ENCODE measurements at places on chromosomes 13 and 19.

- no peak for DNase-seq
Measured at GRCh38 chr19:4660181-4660791, 9.9 kb downstream of the MYDGF start.

- no peak for DNase-seq
Measured at GRCh38 chr13:19179916-19180315, 1.7 kb downstream of the TUBA3C start.

- DNase-seq = no peak
Measured at GRCh38 chr19:41955521-41955920, 3.6 kb downstream of the RABAC1 start.

- no peak for DNase-seq
Measured at GRCh38 chr13:99014522-99014921, 36.7 kb upstream of the DOCK9 start.

GRCh38 chr13:50635504-50635903 is 208.0 kb downstream of the DLEU7 start:
- DNase-seq = peak; percentile 5

- no peak for DNase-seq
Measured at GRCh38 chr19:19057720-19058119, 6.1 kb upstream of the SLC25A42 start.

DNA sequence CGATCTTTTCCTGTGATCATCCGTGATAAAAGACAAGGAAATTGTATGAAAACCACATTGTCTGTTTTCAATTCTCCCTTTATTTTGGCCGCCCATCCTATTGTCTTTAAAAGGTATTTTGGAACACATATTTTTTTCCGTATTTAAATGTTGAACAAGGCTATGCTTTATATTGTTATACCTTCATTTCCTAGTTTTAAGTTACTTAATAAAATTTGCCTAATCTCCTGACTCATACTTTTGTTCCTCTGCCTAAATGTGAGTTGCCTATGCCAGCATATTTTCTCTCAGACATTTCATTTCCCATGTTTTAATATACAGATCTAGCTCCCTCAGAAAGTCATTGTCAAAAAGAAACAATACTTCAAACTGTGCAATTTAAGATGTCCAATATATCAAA is 104.2 kb downstream of the SLITRK6 start:
- no peak for DNase-seq

DNA sequence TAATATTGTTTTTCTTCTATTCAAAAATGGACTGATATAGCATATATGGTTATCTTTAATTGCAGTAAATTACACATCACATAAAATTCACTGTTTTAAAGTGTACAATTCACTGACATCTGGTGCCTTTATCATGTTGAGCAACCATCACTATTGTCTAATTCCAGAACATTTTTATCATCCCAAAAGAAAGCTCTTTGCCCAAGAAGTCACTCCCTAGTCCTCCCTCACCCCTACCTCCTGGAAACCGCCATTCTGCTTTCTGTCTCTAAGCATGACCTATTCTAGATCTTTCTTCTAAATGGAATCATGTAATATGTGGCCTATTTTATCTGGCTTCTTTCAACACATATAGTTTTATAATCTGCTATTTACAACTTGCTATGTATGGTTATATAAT is 525.6 kb downstream of the DCT start:
- DNase-seq = no peak

DNA sequence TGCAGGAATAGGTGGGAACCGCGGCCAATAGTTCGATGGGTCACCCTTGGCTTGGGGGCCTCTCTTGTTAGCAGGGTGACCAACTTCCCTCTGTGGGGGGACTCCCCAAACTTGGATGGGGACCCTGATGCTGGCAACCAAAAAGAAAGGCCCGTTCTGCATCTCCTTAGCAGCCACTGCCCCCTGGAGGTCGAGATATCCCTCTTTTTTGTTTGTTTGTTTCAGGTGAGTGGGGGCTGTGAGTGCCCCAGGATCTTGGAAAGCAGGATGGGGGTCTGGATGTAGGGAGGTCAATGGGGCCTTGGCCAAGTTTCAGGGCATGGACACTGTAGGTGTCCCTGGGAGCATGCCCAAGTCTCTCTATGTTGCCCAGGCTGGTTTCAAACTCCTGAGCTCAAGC is 7.7 kb upstream of the CRTC1 start:
- DNase-seq = no peak

DNA sequence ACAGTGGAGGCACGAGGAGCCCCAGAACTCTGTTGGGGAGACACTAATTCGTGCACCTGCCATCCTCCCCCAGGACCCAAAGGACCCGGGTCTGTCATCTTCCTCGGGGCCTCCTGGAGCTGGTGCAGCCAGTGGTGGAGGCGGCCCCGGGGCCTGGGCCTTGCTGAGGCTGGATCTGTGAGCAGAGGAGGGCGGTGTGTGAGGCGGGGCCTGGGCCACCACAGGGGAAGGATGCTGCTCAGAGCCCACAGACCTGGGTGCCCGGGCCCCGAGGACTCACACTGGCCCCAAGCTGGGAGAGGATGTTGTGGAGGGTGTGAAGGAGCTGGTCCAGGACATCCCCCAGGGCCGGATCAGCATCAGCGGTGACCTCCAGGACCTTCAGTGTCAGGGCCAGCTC is 8.3 kb downstream of the IFNL3 start:
- DNase-seq = no peak

- no peak for DNase-seq
Measured at GRCh38 chr13:104799152-104799551, 1732.9 kb upstream of the SLC10A2 start.

GRCh38 chr13:30172593-30173302 is 134.6 kb downstream of the KATNAL1 start:
- DNase-seq = no peak

- DNase-seq = no peak
Measured at GRCh38 chr13:99421758-99422585, 79.3 kb upstream of the TM9SF2 start.

GRCh38 chr19:32998722-32999121 is 26.7 kb downstream of the FAAP24 start:
- DNase-seq = no peak

GRCh38 chr19:45899253-45899652 is 3.2 kb downstream of the MYPOP start:
- no peak for DNase-seq

GRCh38 chr13:103866048-103866447 is 799.8 kb upstream of the SLC10A2 start:
- no peak for DNase-seq

- no peak for DNase-seq
Measured at GRCh38 chr13:97321101-97321500, 99.0 kb downstream of the MBNL2 start.

DNA sequence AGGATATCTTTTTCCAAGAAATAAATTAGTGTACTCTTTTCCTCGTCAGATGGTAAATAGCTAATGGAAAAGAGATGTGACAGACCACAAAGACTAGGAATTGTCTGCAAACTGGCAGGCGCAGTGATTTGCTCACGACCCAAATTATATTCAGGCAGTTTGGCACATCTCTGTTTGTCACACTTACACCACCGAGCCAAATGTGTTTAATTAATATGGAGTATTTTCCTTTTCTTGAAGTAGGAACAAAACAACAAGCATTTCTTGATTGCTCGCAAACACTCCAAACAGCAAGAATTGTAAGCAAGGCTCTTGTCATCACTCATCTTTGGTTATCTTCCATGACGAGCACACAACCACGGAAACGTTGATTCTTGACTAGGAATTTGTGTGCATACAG is 884.2 kb downstream of the PCDH9 start:
- no peak for DNase-seq

GRCh38 chr13:108361769-108362168 is 92.3 kb downstream of the TNFSF13B start:
- DNase-seq = no peak

DNA sequence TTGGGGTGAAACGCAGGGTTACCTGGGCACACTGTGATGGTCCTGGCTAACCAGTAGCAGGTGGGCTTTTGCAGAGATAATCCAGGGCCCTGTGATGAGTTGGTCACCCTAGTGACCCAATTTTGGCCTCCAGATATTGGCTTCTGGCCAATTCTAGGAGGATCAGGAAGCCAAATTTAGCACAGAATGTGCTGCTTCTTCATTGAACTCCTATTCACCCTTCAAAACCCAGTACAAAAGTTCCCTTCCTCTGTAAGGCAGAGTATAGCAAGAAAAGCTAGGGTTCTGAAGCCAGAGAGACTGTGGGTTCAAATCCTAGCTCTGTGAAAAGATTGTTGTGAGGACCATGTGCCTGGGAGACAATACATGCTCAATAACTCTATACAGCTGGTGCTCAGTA is 70.8 kb downstream of the INSR start:
- DNase-seq = no peak

DNA sequence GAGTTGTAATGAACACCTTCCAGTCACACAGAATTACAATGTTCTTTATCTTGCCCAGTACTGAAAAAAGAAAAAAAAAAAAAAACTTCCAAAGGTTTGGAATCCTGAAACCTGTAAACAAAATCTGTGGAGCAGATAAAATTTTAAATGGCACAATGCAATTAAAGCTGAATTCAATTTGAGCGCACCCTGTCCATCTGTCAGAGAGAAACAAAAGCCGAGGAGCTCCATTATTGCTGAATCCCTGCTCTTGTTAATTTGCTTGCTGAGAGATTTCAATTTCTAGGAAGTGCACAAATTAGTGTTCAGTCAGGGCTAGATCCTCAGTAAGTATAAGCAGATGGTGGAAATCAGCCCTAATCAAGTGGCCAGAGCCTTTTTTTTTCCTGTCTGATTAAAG is 65.2 kb downstream of the DACH1 start:
- no peak for DNase-seq

DNA sequence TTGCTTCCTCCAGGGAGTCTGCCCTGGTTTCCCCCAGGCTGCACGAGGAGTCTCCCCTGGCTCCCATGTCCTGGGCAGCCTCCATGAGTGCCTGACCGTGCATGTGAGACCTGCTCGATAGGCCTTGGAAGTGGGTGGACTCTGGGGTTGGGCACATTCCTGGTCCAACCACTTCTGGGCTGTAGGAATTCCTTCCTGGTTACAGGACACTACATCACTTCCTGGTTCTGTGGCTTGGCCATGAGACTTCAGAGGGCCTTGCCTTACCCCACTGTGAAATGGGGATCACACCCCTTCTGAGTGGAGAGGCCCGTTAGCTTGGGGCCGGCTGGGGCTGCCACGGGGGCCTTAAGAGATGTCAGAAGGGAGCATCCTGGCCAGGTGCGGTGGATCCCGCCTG is 4.0 kb upstream of the ZNF628 start:
- no peak for DNase-seq

GRCh38 chr13:26051657-26052311 is at the start of gene SHISA2:
TSS of gene SHISA2 (minus strand) at chr13:26052016. CDS start at chr13:26050975, 1,041 bp downstream.
- DNase-seq = no peak

DNA sequence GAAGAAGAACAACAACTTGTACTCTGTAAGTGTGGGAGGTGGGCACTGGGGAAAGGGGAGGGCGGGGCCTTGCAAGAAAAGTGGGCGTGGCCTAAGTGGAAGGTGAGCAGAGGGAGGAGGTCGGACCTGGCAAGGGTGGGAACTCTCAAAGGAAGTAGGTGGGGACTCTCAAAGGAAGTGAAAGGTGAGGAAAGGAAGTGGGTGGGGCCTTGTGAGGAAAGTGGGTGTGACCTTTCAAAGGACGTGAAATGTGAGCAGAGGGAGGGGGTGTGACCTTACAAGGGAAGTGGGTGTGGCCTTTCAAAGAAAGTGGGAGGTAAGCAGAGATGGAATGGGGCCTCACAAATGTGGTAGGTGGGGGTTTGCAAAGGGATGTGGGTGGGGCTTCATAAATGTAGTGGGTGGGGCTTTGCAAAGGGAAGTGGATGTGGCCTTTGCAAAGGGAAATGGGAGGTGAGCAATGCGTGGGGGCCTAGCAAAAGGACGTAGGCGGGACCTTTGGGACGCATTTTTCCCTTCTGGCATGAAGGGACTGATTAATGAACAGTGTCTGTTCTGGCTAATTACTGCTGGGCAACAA is 25.9 kb downstream of the ACSBG2 start:
- peak; percentile 62 for DNase-seq

DNA sequence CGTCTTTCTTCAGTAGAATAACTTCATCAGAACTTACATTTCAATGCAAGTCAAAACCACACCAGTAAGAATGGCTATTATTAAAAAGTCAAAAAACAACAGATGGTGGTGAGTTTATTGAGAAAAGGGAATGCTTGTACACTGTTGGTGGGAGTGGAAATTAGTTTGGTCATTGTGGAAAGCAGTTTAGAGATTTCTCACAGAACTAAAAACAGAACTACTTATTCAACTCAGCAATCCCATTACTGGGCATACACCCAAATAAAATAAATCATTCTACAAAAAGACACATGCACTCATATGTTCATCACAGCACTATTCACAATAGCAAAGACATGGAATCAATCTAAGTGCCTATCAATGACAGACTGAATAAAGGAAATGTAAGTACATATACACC is 231.2 kb downstream of the NHLRC3 start:
- DNase-seq = no peak

DNA sequence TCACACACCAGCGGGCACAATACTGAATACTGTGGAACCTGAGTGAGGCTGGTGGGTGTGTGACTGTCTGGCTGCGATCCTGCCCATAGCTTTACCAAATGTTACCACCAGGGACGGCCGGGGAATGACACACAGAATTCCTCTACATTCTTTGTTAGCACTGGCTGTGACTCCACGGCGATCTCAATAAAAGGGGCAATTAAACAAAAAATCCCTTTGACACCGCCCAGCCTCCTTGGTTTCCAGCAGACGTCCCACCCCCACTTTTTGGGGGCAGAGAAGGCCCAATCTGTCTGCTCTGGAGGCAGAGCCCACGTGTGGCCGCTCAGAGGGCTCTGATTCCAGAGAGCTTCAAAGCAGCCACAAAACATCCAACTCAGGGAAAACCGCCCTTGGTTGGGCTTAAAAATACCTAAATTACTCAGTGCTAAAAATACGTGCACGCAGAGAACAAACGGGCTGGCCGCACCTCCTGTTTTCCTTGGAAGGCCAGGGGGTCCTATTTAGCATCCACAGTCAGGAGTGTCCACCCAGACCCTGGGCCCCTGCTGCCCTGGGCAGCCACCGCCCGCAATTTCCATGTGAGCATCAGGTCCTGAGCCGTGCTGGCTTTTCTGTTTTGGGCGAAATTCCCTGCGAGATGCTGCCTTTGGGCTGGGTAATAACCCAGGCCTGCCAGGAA is 47.8 kb downstream of the GADD45B start:
- DNase-seq = no peak

DNA sequence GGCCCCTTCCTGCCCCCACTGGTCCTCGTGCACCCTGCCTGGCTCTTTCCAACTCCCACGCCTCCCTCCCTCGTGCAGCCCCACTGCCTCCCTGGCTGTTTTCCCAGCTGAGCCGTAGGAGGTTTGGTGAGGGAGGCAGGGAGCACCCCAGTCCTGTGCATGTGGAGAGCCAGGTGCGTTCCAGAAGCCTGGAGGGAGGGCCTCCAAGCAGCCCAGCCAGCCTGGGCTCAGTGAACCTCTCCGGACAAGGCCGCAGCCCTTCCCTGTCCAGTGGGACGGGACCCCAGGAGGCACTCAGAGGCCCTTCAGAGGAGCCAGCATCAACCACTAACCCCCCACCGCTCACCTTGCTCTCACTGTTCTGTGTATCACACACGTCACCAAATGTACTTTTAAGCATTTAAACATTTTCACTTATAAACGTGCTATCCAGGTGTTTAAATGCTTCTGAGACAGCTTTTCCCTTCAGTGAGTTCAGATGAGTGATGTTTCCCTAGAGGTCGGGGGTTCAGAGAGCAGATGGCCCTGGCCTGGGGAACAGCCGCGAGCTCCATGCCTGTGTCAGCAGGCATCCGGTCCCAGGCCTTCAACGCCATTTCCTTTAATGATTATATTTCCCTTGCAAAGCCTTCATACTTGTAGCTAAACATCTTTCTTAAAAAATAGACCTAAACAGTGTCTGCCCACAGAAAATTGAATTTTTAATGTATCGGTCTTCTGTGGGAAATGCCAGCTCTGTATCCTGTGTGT is 122.6 kb downstream of the ATP11A start:
- no peak for DNase-seq

- no peak for DNase-seq
Measured at GRCh38 chr19:7863157-7863970, 10.8 kb downstream of the PRR36 start.
